ENCODE measurements at places on chromosomes 5 and 9. TPM values are rescaled to one million over a fixed set of nuclear protein-coding genes. Genes with fewer than 3 reads are reported as not detected.

- H3K27me3 ChIP-seq, result no peaks in the 10 kb centered on the region
- no peak for DNase-seq
- H3K27ac ChIP-seq, result no peak overlapping the region
- H3K4me3 ChIP-seq, result no peak overlapping the region
These were observed 53.1 kb upstream of the GRIN3A start for GRCh38 chr9:101791533-101791932.

The RAB24 gene
- 18.6 TPM for total RNA-seq

DNA sequence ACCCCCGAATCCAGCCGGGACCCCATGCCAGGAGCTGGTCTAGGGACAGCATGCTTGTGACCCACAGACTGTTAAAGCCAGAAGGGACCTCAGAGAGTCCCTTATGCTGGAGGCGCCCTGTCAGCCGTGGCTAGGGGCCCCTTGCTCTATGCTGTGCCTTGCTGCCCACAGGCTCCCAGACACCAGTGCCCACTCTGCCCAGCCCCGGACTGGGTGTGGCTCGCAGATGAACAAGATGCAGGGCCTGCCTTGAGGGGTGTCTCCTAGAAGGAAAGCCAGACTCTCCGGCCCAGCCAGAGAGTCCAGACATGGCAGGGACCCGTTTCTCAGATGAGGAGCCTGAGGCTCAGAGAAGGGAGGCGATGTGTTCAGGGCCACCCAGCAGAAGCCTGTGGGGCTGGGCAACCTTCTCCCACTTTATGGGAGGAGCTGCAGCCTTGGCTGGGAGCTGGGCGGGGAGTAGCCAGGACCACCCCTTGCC lies 85.7 kb downstream of the LMX1B start:
- no peak overlapping the region for H3K27ac ChIP-seq
- no peak overlapping the region for H3K4me3 ChIP-seq
- no peaks in the 10 kb centered on the region for H3K27me3 ChIP-seq

- H3K27me3 ChIP-seq, result no peaks in the 10 kb centered on the region
- no peak overlapping the region for H3K27ac ChIP-seq
- peaks cover 1% of the 10 kb centered on the region for H3K4me1 ChIP-seq
- H3K36me3 ChIP-seq, result no peaks in the 10 kb centered on the region
- no peak overlapping the region for H3K4me3 ChIP-seq
These were observed 15.4 kb upstream of the PLEKHG4B start for GRCh38 chr5:76358-77169.

DNA sequence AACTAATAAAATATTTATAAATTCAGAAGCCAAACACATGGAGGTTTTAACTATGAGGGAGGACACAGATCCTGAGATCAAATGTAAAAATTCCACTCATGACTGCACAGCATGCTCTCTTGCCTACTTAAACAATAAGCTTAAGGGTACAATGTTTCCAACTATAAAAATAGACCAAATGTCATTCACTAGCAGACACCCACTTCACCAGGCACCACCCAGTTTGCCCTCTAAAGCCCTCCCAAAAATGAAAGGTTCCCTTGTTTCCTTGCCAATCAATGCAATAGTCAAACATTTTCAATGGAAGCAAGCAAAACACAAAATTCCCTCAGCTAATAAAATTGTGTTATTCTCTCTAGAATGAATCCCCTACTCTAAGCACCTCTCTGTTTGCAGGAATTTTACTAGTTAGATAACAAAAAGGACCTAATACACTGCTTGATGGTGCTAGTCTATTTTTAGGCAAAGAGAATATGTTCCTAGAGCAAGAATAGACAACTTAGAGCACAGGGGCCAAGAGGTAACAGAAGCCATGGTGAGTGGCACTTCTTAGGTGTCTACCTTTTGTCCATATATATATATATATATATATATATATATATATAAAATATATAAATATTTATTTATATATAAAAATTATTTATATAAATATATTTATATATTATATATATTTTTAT lies 135.3 kb downstream of the HOMER1 start:
- DNase-seq, result no peak
- H3K27me3 ChIP-seq, result no peaks in the 10 kb centered on the region
- 0 out of 2 replicates have a peak, but pooled peaks cover 5% of the 10 kb centered on the region for H3K36me3 ChIP-seq
- H3K4me3 ChIP-seq, result no peak overlapping the region
- no peak overlapping the region for H3K27ac ChIP-seq

- no peaks in the 10 kb centered on the region for H3K27me3 ChIP-seq
- H3K36me3 ChIP-seq, result peaks cover 17% of the 10 kb centered on the region
- DNase-seq, result no peak
- no peak overlapping the region for H3K27ac ChIP-seq
- H3K4me1 ChIP-seq, result peaks cover 3% of the 10 kb centered on the region
These were observed 89.9 kb downstream of the EHMT1 start for GRCh38 chr9:137708590-137709284.

DNA sequence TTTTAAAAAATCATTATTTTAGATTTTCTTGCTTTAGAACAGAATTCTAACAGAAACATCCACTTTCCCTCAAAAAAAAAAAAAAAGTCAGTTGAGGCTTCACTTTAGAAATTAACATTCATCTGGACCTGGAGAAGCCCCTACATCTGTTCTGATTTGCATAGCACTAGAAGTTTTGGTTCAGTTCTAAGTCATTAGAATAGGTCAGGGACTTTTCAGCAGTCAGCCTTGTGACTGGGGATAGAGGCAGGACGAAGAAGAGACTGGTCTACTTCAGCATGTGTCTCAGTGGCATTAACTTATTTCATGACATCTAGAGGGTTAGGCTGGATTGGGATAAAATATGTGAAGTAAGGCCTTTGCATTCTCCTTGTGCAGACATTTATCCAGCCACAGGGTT lies 215.8 kb upstream of the DAB2 start:
- no peaks in the 10 kb centered on the region for H3K4me1 ChIP-seq
- no peak for DNase-seq
- H3K36me3 ChIP-seq, result no peaks in the 10 kb centered on the region
- H3K27ac ChIP-seq, result no peak overlapping the region
- H3K27me3 ChIP-seq, result no peaks in the 10 kb centered on the region

The APBB3 gene
- 23.9 TPM for total RNA-seq

DNA sequence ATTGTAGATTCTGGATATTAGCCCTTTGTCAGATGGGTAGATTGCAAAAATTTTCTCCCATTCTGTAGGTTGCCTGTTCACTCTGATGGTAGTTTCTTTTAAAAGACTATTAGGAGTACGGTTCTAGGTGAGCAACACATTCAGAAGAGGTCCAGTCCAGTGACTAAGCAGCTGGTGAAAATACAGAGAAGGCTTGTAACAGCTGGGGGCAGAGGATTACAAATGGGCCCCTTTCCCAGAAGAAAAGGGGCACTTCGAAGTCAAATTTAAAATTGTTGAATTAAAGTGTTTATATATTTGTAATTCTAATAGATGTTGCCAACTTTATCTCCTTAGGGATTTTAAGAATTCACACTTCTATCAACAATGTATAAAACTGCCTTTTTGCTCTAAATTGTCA lies 720.5 kb downstream of the TLE4 start:
- H3K36me3 ChIP-seq, result peaks cover 3% of the 10 kb centered on the region
- no peaks in the 10 kb centered on the region for H3K27me3 ChIP-seq
- no peak overlapping the region for H3K4me3 ChIP-seq

The DPYSL3 gene
- total RNA-seq, result 510 TPM

- no peaks in the 10 kb centered on the region for H3K36me3 ChIP-seq
- H3K27ac ChIP-seq, result no peak overlapping the region
- DNase-seq, result no peak
- H3K4me1 ChIP-seq, result peaks cover 9% of the 10 kb centered on the region
- no peak overlapping the region for H3K4me3 ChIP-seq
- no peaks in the 10 kb centered on the region for H3K27me3 ChIP-seq
These were observed 86.8 kb downstream of the C9orf152 start for GRCh38 chr9:110121170-110121569.

DNA sequence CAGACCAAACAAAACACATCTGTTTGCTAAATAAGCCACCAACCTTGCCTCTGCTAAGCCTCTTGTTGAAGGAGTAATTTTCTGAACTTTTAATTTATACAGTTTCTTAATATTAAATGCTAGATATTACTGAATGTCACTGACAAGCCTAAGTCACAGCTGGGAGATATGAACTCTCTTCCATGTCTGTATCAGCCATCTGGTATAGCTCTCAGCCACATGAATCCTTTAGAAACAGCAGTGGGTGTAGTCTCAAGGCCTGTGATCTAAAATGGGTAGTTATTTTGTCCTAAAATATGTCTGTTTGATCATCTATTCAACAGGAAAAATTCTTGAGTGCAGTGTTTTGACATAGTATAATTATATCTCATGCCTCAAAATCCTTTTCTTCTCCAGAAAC lies 97.2 kb downstream of the CAMK4 start:
- no peaks in the 10 kb centered on the region for H3K4me1 ChIP-seq
- no peak overlapping the region for H3K4me3 ChIP-seq
- H3K27ac ChIP-seq, result no peak overlapping the region

DNA sequence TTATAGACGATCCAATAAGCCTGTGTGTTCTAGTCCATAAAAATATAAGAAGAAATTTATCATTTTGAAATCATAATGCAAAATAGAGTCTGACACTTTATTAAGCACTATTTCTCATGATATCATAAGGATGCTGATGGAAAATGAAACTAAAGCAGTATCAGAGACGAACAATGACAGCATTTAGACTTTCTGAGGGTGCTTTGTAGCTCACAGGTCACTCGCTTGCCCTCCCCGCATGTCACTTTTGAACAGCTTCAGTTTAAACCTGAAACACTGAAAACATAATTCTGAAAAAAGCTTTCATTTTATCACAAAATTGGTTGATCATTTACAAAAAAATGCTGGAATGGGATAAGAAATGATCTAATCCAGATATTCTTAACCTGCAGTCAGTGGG lies 247.1 kb downstream of the EBF1 start:
- no peak overlapping the region for H3K4me3 ChIP-seq
- H3K27me3 ChIP-seq, result 0 out of 2 replicates have a peak, but pooled peaks cover 2% of the 10 kb centered on the region
- peaks cover 3% of the 10 kb centered on the region for H3K4me1 ChIP-seq
- H3K36me3 ChIP-seq, result no peaks in the 10 kb centered on the region

DNA sequence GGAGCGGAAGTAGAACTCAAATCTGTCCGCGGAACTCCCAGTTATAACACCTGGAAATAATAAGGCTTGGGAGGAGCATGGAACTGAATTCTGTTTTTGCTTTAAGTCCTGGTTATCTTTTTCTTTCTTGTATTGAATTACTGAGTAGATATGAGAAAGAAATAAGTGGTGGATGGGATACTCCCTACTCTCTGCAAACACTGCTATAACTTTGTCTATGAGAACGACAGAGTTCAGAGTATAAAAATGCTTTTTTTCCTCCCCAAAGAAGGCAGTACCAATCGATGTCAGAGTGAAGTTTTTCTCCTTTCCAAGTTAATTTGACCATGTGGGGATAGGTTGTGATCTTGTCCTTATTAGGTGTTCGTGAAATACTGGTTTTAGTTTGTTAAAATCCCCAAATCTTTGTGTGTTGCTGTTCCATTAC lies 1.2 kb downstream of the RIC1 start:
- no peaks in the 10 kb centered on the region for H3K4me1 ChIP-seq
- H3K27ac ChIP-seq, result no peak overlapping the region
- no peak for DNase-seq

- H3K36me3 ChIP-seq, result no peaks in the 10 kb centered on the region
- H3K27me3 ChIP-seq, result no peaks in the 10 kb centered on the region
- no peaks in the 10 kb centered on the region for H3K4me1 ChIP-seq
- H3K4me3 ChIP-seq, result no peak overlapping the region
These were observed 41.6 kb upstream of the FBN2 start for GRCh38 chr5:128579639-128580038.

DNA sequence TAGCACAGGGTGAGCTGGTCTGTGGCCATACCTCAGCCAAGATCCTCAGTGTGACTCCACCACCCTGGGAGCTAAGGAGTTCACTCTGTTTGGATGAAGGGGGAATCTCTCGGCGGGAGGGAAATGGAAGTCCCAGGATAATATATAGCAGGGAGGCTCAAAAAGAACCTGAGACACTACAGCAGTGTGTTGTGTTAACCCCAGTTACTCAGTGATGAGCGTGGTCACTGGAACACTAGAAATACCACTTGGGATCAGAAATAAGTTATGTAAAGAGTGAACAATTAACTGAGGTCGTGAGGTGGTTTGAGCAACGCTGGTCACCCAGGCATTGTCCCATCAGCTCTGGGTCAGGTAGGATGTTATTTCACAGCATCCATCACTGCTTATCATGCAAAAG lies 59.3 kb upstream of the ADAMTS16 start:
- H3K27ac ChIP-seq, result no peak overlapping the region
- DNase-seq, result no peak
- H3K27me3 ChIP-seq, result no peaks in the 10 kb centered on the region

DNA sequence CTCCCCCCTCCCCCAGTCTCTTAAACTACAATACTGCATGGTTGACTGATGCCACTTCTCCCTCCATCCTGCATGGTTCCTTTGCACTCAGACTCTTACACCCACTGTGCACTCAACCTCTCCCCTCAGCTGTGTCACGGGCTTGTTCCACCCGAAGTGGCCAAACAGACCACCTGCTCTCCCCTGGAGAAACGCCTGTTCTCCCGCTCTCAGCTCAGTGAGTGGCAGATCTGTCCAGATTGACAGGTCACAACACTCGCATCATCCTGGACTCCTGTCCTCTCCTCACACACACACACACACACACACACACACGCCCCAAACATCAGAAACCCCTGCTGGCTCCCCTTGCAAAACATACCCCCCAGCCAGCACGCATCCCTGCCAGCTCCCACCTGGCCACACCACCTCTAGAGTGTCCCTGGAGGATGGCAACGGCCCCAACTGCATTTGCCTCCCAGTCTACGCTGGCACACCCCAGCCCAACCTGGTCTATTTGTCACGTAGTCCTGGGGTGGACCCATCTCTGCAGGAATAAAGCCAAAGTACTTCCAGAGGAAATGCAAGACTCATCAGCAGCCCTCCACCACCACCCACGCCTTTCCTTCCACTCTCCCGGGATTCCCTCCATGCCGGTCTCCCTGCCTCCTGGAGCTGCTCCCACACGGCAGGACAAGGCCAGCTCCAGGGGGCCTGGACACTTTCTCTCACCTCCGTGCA lies 2.9 kb downstream of the OR2V1 start:
- no peak overlapping the region for H3K27ac ChIP-seq
- no peaks in the 10 kb centered on the region for H3K27me3 ChIP-seq
- no peaks in the 10 kb centered on the region for H3K4me1 ChIP-seq
- no peak overlapping the region for H3K4me3 ChIP-seq
- DNase-seq, result no peak

DNA sequence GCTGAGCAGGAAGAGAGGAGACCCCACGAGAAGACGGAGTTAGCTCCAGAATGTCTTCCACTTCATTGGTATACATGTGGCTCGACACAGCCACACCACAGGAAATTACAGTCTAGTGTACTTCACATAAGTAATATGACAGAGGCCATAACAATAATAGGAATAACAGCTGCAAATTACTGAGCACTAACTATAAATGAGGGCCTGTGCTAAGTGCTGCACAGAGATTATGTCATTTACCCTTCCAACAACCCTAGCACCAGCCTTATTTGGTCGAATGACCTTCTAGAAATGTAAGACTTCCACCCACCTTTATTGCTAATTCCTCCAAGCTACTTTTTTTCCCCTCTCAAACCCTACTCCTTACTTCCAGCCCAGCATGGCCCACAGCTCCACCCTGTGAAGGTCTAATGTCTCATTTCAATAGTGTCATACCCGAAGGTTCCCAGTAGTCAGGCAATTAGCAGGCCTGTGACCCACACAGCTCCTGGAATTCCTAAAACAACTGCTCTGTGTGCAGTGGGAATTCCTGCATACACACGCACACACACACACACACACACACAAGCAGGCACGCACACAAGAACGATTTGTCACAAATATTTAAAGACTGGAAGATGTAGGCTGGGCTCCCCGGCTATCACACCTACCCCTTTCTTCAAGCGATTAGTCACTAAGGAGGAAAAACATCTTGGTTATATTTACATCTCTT lies 134.5 kb downstream of the FRMD3 start:
- H3K27me3 ChIP-seq, result no peaks in the 10 kb centered on the region
- peaks cover 6% of the 10 kb centered on the region for H3K36me3 ChIP-seq

Data from H9 (cell line).